ENCODE measurements at places on chromosomes 6 and 20. TPM values are rescaled to one million over a fixed set of nuclear protein-coding genes. Genes with fewer than 3 reads are reported as not detected.

DNA sequence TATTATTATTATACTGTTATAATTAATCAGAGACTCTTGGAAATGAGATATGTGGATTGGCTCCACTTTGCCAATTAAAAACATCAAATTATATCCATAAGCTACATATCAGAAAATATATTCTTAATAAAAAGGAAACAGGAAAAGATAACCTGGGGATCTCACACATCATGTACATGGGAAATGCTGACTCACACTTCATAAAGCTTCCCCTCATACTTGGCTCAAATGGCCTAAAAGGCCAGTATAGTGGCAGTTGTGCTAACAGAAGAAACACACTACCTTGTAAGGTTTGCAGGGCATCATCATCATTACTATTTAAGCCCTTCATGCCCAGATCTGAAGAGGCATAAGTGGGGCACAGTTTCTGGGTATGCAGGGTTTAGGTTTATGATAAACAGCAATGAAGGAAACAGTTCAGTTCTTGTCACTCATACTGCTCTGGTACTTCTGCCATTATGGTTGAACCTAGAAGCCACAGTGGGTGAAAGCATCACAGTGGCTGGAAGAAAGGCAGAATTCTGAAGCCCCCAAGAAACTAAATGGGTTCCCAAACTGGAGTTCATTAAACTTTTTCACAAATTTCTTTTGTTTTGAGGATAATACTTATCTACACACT, 60.6 kb downstream of the BTBD9 start:
- DNase-seq: no peak

DNA sequence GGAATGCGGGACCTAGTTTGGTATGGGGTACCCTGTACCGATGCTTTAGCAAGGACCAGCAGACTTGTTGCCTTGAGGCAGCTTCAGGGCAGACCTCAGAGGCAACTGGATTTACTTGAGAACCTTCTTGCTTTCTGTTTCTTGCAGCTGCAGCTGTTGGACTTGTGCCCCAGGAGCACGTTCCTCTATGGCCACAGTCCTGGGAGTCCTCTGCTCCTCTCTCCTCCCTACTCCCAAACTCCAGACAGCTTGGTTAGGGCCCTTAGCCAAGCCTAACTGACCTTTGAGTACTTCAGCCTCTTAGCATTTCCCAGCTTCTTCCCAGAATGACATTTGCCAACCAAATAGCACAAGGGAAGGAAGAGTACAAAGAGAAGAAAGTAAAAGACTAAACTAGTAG, 34.7 kb downstream of the GHRH start:
- no peak for DNase-seq

DNA sequence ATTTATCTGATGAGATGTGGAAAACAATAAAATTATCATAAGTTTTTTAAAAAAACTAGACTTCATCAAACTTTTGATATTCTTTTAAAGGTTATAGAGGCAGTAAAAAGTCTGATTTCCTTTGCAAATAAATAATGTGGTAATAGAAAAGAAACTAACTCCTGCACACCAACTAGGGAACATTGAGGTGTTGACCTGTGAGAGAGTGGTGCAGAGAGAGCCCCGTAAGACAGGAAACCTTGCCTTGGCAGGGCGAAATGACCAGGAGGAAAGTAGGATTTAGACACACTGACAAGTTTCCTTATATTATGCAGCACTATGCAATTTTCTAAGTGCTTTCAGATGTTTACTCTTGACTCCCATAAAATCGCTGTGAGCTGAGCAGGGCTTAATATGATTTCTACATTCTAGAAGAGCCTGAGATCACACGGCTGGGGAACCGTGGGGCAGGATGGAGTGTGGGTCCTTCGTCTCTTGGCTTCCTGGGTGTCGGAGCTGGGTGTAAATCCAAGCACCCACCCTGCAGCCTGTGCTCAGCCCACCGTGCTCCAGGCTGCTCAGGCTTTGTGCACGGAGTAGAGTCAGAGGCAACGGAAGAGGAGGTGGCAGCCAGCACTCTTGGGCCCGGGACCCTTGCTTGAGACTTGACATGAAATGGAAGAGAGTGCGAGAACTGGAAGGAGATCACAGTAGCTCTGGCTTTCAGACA, 61.3 kb upstream of the FOXQ1 start:
- no peak for DNase-seq

PFDN4 gene
- 77.5 TPM for total RNA-seq

- DNase-seq: peak; percentile 45
These were observed 2.4 kb upstream of the PYGB start for GRCh38 chr20:25245461-25245860.

DNA sequence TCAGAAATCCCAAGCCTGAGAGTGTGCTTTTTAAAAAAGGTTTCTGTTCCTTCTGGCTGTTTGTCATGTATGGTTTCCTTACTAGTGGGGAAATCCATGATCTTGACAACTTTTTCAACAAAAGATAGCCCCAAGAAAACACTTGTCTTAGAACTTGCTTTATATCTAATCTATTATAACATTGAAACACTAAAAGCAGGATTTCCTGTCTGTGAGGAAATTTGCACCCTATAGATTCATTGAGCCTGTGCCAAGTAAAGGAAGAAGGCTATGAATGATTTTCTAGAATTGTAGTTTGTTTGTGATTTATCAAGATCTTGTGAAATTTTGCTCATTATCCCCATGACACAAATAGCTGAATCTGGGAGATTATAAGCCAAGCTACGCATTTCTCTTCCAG, 238.6 kb upstream of the RIN2 start:
- no peak for DNase-seq

LRRC1 gene
- 9.4 TPM for total RNA-seq

SLC44A4 gene
- 0.56 TPM for total RNA-seq

DNA sequence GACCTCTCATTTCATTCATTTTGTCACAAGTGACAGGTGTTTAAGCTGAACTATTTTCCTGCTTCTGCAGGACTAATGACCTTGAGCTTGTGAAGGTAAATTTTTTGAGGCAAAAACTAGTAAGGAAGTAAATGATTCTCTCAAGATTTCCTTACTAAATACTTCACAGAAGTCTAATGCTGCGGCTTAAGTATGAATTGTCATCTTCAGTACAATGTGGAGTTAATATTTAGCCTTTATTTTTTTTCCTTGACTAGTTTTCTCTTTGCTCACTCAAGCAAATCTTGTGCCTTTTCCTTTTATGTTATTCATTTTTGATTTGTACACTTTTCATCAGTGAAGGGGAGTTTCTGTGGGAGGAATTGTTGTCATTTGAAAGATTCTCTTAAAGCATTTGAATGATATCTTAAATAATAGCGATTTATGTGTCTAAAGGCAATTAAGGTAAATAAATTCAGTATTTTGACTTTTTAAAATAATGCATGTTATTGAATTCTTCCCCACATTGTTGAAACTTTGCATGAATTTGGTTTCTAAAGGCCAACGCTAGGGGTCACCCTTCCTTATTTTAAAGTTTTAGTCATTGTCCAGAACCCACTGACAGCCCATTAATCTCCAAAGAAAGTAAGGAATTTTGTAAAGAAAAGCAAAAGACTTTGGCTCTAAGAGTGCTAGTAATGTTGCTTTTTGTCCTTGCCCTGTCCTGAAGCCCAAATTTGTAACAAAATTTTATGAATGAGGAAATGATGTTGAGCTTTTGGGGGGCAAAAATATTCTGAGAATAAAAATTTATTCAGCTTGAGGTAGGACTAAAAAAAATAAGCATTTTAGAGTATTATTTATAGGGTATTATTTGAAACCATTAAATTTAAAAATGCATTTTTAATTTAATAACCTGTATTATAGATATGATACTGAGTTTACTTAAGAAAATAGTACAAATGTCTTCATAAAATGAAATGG, 157.4 kb upstream of the LAMA2 start:
- DNase-seq: peak; percentile 59

GRCh38 chr6:49401063-49401462, 62.0 kb downstream of the MMUT start:
- no peak for DNase-seq

FUT9 gene
- total RNA-seq: 1.5 TPM

- DNase-seq: no peak
These were observed 73.3 kb upstream of the E2F3 start for GRCh38 chr6:20328266-20328923.

HRH3 gene
- not detected for total RNA-seq

All from endodermal cell (in vitro differentiated cells).